Stimulated activated CD4-positive, alpha-beta T cell treated with anti-CD3 and anti-CD28 coated beads, TNF-alpha, amount 100 ng/mL, for 48 hours (primary cell): ENCODE measurements at places on chromosomes 3 and 15.

GRCh38 chr3:27307566-27307965 is 61.6 kb downstream of the NEK10 start:
- DNase-seq = no peak

DNA sequence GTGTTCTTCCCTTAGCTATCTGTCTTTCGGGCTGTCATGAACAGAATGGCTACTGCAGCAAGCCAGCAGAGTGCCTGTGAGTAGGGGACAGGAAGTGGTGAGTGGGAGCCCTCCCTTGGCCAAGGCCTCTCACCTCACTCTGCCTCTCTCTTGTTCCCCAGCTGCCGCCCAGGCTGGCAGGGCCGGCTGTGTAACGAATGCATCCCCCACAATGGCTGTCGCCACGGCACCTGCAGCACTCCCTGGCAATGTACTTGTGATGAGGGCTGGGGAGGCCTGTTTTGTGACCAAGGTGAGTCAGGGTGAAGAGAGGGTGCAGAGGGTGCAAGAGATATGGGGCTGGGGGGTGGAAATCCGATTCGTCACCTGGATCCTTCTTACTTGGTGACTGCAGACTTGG is 3.0 kb downstream of the DLL4 start:
- DNase-seq = no peak

DNA sequence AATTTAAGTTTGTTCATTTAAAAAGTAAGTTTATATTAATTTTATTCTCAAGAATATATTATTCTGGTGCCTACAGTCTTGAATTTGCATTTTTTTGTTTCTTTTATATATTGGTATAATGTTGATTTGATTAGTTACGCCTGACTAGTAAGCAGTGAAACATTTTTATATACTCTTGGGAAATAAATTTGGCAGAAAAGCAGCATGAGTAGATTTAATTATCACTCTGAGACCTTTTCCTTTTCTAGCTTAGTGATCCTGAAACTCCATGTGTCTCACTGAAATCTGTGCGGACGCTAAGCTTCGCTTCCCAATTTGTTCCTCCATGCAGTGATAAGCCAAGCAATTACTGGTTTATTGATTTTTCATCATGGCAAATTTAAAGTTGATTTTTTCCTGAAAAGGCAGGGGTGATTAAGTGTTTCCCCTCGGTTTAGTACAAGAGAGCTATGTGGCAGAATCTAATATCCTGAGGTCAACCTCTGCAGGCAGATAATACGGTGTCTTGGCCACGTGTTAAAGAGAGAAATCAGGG is 87.2 kb upstream of the MLF1 start:
- no peak for DNase-seq

GRCh38 chr15:63505842-63506222 is 1.4 kb downstream of the USP3 start:
- DNase-seq = no peak

GRCh38 chr15:68429691-68430470 is 2.1 kb downstream of the ITGA11 start:
- no peak for DNase-seq
